Activated T-helper 1 cell treated with anti-CD3 and anti-CD28 coated beads, Interleukin-12 subunit alpha, Interleukin-12 subunit beta, Interleukin-2, Interleukin-4 antibody, amounts not matched to agents 30 ng/mL and 10 ng/mL and 1 ng/mL, durations not matched to agents 14 hours and 24 hours and 36 hours (primary cell): ENCODE measurements at places on chromosomes 12 and 14. TPM values are rescaled to one million over a fixed set of nuclear protein-coding genes. Genes with fewer than 3 reads are reported as not detected.

DNA sequence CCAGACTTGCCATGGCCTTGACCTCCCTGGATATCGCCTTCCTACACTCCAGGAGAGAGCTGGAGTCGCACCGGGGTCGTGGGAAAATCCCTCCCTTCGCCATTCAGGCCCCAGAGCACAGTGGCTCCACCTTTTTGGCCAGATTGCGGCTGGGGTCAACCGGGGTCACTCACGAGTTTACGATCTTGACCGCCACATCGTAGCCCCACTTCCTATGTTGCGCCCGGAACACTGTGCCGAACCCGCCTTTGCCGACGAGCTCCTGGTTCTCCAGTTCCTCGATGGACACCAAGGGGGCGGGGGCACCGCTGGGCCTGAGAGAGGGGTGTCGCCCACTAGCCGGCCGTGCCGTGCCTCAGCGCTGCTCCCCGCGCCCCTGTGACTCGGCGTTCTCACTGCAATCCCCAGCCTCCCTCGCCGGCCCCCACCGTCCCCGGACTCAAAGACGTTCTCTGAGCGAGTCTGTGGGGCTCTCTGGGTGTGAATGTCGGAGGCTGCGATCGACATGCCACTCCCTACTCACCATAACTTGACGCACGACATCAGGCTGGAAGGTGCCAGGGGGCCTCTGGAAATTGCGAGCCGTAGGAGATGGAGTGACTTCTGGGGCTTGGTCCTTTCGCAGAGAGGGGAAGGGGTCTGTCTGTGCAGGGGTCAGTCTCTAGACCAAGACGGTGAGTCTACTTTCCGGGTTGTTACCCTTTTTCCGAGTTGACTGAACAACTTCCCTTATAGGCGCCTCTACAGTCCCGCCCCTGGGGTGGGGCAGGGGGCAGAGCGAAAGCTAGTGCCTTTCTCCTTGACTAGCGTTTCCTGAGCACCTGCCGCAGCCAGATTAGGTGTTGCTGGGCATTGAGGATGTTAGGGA lies at the start of gene RIPK3:
Gene RIPK3 (minus strand): TSS at position 708 of the 868 bp plus-strand sequence. CDS start 165 bp downstream, at position 543.
- peak; percentile 67 for DNase-seq

The CTSG gene
- not detected in 2 replicates for total RNA-seq

DNA sequence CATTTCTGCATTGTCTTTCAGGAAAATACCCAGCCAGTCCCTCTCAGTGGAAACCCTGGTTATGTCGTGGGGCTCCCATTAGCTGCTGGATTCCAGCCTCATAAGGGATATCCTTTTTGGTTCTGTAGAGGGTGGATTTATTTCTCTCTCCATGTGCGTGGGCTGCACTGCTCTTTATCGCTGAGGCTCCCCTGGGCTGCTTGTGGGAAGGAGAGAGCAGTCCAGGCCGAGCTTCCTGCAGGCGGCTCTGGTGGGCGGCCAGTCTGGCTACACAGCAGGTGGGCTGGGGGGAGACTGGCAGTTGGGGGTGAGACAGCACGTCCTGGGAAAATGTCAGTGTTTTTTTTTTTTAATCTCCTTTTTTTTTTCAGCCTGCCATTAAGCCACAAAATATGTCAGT lies 27.6 kb downstream of the TCTN1 start:
- no peak for DNase-seq

DNA sequence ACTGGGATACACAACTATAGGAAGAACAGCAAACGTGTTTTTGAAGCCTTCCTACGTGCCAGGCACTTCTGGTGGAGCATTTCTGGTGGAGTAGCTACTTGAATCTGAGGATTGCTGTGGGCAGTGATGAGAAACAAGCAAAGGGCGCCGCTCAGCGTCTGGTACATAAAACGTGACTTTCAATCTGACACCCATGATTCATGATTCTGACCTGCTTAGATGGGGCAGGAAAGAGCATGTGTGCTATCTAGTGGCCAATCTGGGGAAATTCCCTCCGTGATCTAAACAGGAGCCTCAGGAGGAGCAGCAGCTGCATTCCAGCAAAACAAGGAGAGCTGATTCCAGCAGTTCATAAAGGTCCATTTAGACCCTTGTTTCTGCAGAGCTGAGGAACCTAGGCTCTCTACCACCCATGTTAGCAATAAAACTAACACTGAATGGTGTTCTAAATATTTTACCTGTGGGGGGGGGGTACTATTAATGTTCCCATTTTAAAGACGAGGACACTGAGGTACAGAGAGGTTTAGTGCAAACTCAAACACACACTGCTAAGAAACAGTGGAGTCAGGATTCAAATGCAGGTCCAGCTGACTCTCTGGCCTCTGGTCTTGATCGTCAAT lies 37.8 kb downstream of the PAH start:
- no peak for DNase-seq

- no peak for DNase-seq
Observed at GRCh38 chr14:23831596-23831995, 122.0 kb upstream of the DHRS4 start.

DNA sequence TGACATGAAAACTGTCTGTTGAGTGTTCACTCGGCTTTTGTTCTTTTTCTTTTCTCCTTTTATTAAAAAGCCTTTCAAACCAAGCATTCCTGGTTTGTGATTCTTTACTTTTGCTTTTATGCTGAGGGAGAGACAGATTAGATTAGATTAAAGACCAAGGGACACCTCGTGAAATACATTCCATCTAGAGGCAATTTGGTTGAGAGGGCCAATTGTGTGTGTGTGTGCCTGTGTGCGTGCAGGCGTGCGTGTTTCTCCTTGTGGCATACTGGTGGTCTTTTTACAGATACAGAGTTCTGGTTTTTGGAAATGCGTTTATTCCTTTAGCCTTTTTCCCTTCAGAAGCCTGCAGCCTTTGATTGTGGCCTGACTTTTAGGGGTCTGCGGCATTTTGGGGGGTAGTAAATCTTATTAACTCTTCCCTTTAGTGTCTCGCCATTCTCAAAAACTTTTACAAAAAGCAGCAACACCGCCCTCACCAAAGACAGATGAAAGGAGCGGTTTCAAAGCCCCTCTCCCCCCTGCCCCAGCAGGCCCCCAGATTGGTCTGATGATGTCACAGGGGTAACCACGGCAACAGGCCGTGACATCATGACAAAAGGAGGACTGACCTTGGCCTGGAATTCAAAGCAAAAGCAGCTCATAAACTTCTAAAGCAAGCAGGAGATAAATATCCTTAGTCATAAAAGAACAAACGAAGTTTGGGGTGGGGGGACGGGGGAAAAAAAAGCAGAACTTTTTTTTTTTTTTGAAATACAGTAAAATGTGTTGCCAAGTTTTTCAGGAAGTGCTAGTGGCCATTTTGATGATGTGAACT lies 84.1 kb upstream of the TBX3 start:
- DNase-seq, result no peak

GRCh38 chr14:22479776-22480464 lies 109.1 kb downstream of the DAD1 start:
- no peak for DNase-seq

DNA sequence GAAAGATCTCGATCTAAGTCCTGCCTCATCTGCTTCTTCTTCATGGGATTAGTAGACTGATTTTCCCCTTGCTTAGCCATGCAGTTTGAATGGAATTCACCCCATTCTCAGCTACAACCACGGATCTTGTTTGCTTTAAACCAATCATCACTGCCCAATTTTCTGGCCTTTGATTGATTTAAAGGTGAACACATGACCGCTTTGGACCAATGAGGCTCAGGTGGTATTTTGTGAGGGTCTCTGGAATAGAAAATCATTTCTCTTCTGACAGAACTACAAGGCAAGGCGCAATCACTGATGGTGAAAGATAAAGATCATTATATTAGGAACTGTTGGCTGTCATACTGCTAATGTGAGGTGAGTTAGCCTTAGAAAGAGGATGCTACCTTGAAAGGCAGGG lies 213.0 kb upstream of the PLEKHG7 start:
- DNase-seq, result no peak

- peak; percentile 40 for DNase-seq
Observed at GRCh38 chr14:75906680-75907280, 75.0 kb downstream of the TGFB3 start.

DNA sequence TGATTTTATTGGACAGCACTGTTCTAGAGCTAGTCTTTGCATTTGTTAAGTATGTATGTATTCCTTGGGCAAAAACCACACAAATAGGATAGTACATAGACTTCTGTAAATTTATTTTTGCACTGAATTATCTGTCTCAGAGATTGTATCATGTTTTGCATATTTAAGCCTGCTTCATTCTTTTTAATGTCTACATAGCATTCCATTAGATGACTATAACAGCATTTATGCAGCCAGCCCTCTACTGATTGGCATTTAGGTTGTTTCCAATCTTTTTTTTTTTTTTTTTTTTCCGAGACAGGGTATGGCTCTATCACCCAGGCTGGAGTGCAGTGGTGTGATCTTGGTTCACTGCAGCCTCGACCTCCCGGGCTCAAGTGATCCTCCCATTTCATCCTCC lies 34.5 kb downstream of the SYNDIG1L start:
- DNase-seq, result no peak

DNA sequence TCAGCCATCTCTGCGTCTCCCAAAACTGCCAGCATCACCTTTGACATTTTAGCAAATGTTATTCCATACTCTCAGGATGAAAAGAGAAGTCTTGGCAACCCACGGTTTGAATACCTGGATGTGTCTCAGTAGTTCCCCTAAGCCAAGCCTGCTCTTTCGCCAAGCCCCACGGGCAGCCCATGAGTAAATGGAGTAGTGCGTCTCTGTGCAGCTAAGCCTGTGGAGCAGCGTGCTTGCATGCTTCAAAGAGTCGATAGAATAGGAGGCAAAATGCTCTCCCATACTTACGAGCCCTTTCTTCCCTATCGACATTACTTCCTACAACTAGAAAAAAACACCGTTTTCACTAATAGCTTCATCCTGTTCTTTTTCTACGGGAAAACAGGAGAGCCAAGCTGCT lies 634.5 kb upstream of the TMEM132C start:
- no peak for DNase-seq

- DNase-seq, result no peak
Observed at GRCh38 chr14:67172520-67172919, 16.7 kb upstream of the GARIN2 start.

DNA sequence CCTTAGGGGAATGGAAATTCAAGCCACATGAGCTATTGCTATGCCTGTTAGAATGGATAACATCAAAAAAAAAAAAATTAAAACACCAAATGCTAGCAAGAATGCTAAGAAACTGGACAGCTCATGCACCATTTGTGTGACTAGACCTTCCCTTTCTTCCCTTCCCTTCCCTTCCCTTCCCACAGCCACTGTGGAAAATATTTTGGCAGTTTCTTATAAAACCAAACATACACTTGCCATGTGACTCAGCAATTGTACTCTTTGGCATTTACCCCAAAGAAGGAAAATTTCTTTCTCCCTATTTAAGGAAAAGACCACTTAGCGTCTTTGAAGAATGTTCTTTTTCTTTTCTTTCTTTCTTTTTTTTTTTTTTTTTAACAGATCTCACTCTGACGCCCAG lies 49.1 kb upstream of the FKBP4 start:
- no peak for DNase-seq

The GSC gene
- not detected in 2 replicates for total RNA-seq

The ARF6 gene
- 163 and 164 TPM in 2 replicates for total RNA-seq

The BBS10 gene
- 3.7 and 4.1 TPM in 2 replicates for total RNA-seq

GRCh38 chr12:2689879-2690278 lies 104.9 kb upstream of the FKBP4 start:
- DNase-seq, result no peak

The TTC9 gene
- 6.6 and 6.7 TPM in 2 replicates for total RNA-seq

- no peak for DNase-seq
Observed at GRCh38 chr12:123278101-123278627, 6.5 kb upstream of the CDK2AP1 start.

- no peak for DNase-seq
Observed at GRCh38 chr14:101380940-101381339, 180.4 kb upstream of the DIO3 start.

DNA sequence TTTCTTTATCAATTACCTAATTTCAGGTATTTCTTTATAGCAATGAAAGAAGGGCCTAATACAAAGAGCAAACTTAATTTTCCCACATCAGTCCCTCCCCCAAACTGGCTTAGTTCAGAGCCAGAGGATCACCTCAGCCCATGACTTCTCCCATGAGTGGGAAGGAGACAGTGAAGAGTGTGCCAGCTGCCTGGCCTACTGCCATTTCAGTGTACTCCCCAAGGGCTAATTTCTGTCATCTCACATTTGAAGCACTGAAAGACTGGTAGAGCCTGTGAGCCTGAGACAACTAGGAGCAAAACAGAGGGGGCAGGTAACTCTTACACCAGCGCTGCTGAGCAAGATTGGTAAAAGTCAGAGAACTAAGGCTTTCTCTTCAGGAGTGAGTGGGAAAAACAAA lies 29.1 kb upstream of the ADAM20 start:
- DNase-seq, result no peak

The CCDC177 gene
- total RNA-seq, result 0.08 TPM in 1 of 2 replicates, not detected in the other

DNA sequence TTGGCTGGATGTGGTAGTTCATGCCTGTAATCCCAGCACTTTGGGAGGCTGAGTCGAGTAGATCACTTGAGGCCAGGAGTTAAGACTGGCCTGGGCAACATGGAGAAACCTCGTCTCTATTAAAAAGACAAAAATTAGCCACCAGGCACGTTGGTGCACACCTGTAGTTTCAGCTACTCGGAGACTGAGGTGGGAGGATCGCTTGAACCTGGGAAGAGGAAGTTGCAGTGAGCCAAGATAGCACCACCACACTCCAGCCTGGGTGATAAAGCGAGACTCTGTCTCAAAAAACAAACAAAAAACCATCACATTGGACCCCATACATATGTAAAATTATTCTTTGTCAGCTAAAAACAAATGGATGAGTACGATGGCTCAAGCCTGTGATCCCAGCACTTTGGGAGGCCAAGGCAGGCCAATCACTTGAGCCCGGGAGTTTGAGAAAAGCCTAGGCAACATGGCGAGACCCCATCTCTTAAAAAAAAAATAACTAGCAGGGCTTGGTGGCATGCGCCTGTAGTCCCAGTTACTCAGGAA lies 43.9 kb downstream of the LIMA1 start:
- no peak for DNase-seq
